Stimulated activated CD8-positive, alpha-beta memory T cell treated with anti-CD3 and anti-CD28 coated beads, Interleukin-2, amount 100 ng/mL, for 1 hour (primary cell): ENCODE measurements at places on chromosomes 3 and 15.

GRCh38 chr15:90365414-90366055 is 13.5 kb downstream of the ZNF774 start:
- no peak for DNase-seq

- DNase-seq, result no peak
Measured at GRCh38 chr15:50137330-50137761, 18.3 kb upstream of the ATP8B4 start.

DNA sequence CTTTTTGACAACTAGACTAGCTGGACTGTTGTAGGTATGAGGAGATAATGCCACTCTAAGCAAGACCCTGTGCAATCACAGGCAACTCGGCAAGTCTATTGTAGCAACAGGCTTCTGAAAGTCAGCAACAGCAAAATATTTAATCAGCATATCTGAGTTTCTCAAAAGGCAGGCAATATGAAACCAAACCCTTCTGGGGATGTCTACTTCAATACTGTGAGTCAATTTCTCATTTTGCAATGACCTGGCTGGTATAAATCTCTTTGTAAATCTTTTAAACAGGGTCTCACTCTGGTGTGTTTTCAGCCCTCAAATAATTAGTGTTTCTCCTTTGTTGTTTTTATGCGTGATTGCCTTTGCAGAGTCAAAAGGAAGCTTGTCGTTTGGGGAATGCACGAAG is 1044.5 kb downstream of the NTRK3 start:
- DNase-seq, result no peak

DNA sequence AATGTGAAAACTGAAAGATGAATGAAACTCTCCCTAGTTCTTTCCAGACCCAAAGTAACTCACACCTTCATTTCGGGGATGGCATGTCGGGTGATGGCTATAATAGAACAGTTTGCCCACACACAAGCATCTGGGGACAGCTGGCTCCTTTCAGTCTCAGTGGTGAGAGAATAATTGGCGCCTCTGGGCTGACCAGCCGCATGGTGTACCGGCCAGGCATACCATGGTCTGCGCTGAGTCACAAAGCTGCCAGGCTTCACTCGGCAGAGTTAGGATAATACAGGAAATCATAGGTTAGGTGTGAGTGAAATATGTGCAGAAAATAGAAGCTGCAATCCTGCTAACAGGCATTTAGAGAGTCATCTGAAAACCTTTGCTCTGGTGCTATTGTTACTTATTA is 80.4 kb upstream of the IGF1R start:
- no peak for DNase-seq

DNA sequence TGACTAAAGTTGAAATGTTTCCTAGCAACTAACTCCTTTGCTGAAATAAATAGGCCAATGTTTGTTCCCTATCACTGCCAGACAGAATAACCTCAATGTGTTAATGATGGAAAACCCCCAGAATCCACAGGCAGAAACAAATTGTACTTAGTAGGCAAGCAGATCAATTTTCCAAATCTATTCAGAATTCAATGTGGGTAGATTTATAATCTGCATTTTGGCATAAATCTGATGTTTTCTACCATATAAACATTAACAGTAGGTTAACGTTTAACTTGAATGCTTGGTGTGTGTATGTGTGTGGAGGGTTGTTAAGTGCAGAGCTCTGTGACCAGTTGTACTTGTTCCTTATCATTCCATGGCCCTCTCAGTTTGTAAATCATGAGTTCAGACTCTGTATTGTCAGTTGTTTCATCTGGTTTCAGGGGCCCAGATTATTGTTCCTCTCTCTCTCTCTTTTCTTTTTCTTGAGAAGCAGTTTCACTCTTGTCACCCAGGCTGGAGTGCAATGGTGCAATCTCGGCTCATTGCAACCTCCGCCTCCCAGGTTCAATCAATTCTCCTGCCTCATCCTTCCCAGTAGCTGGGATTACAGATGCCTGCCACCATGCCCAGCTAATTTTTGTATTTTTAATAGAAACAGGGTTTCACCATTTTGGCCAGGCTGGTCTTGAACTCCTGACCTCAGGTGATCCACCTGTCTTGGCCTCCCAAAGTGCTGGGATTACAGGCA is 32.8 kb downstream of the PLSCR1 start:
- no peak for DNase-seq

- no peak for DNase-seq
Measured at GRCh38 chr15:101085311-101085700, 166.1 kb downstream of the LRRK1 start.

- no peak for DNase-seq
Measured at GRCh38 chr15:78396976-78397375, 41.0 kb upstream of the IREB2 start.

DNA sequence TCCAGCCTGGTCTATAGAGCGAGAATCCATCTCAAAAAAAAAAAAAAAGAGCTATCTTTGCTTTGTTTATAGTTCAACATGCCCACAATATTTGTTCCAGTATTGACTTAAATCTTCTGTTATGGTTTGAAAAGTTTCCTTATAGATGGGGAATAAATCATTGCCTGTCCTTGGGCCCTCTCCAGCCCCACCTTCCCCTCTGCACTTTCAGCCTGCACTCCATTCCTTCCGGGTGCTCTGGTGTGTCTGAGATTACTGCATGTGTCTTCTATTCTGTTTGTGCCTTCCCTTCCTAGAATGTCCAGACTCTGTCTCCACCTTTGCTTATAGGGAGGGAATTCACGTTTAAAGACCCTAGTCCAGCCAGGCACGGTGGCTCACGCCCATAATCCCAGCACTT is 25.2 kb upstream of the GPX1 start:
- no peak for DNase-seq

GRCh38 chr3:189790658-189791057 is 159.5 kb downstream of the TP63 start:
- DNase-seq, result no peak

DNA sequence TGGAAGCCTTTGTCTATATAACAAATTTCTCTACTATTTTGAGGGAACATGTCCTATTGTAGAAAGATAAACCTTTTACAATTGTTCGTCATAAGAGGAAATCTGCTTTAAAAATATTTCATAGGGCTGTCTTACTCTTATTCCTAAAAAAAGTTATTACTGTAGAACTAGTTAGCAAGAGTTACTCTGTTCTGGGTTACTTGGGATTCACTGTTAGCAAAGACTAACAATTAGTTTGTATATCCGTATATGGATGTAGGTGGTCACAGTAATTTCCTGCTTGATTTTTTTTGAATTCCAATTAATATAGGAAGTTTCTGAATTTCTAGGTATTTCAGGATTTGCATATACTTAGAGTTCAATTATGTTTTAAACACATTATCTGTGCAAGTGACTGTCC is 413.5 kb downstream of the RBMS3 start:
- DNase-seq, result no peak

GRCh38 chr3:153820035-153820434 is 301.2 kb upstream of the ARHGEF26 start:
- no peak for DNase-seq

DNA sequence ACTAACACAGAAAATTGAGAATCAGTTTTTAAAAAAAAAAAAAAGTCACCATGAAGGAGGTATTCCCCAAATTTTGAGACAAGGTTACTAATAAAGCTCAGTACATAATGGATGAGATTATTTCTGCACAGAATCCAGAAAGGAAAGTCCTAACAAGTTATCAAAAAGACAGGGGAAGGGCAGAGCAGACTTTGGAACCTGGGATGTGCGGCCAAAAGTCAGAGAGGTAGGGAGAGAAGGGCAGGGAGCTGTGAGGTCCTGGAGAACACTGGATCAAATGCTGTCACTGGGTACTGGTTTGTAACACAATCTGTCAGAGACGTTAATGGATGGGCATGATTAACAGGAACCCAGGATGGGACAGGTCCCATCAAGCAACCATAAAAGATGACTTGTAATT is 12.2 kb upstream of the LACTB start:
- no peak for DNase-seq

DNA sequence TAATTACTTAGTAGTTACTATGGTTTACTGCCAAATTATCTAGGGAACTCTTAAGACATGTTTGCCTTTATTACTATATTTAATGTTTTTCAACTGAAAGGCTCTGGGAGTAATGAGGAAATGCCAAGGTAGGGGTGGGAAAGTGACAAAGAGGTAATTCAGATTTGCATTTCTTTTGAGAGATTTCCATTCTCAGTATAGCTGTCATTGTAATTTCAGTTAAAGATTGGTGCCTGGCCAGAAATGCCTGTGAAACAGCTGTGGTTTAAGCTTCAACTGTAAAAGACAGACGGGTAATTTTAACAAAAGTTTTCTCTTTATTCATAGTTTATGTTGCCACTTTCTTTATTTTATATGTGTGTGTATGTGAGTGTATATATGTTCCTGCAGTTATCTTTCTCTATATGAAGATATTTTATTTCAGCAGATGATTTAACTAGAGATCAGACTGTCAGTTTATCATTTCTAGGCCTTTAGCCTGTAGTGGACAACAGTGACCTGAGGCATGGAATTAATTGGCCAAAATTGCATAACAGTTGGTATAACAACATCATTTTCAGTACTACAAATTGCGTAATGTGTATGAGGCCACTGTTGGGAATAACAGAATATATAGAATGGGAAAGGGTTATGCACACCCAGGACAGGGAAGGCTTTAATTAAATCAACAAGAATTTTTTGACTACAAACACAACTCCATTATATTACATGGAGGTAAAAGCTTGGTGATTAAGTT is 119.0 kb downstream of the BBX start:
- DNase-seq, result no peak

DNA sequence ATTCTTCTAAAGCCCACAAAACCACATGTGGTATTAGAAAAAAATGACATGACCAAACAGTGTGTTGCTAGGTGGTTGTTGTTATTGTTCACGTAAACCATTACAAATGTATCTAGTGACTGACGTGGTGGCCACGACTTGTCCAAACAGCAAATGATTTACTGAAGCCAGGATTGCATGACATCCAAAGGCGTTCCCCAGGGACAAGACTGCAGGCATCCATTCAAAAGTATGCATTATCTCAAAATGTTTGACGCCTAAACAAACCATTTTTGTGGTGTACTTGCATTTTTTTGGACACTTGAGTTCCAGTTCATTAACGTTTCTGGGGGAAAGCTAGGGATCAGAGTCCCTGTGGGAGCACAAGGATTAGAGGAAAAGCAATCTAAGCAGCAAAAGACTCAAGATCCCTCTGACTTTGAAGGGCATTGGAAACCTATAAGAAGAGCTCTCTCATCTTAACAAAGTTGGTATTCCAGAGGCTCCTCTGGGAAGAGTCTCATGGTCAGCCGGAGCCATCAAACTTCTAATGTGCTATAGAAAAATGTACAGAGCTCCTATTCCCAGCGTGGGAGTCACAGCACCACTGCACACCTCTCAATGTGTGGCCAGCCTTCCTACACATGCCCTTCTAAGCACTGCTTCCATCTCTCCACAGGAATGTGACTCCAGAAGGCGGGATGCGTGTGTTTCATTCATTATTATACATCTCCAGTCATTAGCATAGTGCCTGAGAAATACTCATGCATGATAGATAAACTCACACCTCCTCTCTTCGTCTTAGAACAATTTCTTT is 62.9 kb downstream of the FBN1 start:
- no peak for DNase-seq

DNA sequence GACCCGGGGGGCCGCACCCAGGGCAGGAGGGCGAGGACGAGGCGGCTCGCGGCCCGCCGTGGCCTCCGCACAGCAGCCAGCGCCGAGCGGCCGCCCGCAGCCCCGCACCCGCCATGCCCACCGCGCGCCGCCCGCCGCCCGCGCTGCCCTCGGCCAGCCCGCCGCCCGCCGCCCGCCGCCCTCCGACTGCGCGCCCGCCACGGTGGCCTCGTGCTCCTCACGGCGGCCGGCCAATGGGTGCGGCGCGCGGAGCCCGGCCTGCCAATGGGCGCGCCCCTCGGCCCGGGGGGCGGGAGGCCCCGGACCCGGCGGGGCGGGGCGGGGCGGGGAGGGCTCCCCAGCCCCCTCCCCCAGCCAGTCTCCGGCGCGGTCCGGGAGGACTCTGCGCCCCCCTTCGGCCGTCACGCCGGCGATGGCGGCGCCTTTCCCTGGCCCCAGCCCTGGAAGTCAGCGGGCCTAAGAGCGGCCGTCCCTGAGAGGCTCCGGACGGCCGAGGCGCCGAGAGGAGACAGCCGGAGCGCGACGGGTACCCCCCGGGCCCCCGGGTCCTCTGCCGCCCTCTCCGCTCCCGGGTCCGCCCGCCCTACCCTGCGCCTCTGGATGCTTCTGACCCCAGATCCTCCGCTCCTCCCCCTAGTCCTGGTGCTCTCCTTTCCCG is at the start of gene NT5DC2:
NT5DC2 (minus strand) TSS at position 235 of the 658 bp plus-strand sequence; CDS start at position 115, 120 bp downstream.
- peak; percentile 28 for DNase-seq

DNA sequence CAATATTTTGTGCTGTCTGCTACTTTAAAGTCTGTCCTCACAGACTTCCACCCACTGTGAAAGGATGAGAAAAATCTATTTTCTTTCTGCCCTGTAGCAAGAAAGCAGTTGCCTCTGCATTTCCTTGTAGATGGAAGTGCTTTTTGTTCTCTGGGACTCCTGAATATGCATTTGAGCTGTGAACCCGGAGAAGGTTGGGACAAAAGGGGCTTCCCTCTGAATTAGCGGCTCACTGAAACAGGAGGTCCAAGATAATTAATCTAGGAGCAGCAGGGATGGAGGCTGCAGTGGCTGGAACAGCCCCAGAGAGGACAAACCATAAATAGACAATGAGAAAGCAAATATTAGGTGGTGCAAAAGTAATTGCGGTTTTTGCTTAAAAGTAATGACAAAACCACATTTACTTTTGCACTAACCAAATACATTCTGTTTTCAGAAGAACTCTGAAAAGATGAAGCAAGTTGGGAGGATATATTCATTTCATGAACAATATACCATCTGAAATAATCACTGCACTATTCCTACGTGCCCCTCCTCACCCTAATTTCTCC is 143.4 kb upstream of the KBTBD8 start:
- DNase-seq, result no peak
